NCI-H345 (cell line): ENCODE measurements at places on chromosomes 2 and 18.

DNA sequence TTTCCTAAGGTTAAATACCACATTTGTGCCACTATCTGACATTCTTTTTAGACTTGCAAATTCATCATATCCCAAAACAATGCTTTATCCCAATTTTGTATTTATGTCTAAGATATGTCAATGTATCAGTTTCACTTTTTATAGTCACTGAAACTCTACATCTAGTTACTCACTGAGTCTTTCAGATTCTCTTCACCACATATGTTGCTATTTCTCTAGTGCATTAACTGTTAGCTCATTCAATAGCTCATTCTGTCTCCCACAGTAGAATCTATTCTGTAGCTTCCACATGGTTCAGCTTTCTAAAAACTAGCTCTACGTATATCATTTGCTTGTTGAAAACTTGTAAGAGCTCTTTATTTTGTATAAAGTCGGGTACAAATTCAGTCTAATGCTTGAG is 1420.6 kb upstream of the NXPH2 start:
- no peak for DNase-seq

- no peak for DNase-seq
These were observed 155.5 kb upstream of the ACVR2A start for GRCh38 chr2:147689220-147689909.

DNA sequence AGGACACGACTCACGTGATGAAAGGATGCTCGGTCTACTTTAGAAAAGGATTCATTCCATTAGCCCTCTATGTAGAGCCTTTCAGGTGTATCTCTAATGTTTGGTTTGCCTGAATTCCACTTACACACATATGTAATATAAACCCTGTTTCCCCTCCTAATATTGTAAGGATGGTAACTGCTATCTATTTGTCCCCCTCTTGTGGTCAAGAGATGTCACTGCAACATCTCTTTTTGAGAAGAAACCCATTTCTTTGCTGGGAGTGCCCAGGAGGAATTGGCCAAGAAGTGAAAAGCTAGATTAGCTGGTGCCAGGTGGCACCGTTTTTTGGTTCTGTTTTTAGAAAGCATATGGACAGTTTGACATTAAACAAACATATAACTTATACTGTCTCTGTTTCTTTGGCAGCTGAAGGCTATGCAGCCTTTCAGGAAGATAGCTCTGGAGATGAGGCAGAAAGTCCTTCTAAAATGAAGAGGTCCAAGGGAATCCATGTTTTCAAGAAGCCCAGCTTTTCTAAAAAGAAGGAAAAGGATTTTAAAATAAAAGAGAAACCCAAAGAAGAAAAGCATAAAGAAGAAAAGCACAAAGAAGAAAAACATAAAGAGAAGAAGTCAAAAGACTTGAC is 41.2 kb downstream of the RALBP1 start:
- DNase-seq, result peak; percentile 24

DNA sequence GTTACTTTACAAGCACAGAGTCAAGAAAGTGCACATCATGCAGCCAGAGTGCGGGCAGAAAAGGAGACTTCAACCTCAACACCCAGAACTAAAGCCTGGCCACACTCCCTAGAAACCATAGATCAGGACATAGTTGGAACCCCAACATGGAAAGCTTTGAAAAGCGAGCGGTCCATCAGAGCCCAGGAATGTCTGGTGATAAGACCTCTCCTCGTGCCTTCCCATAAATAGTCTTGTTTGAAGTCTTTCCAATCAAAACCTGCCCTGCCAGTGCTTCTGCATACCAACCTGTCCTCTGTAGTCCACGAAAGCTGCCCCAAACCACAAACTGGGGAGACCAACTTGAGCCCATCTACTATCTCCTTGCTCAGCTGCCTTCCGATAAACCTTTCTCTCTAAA is 55.5 kb downstream of the NEURL3 start:
- DNase-seq, result no peak
